Cortex of kidney (tissue), 1 donor: ENCODE measurements at places on chromosomes 16 and 17.

- DNase-seq = no peak
Observed at GRCh38 chr16:11774065-11774626, 22.9 kb downstream of the ZC3H7A start.

GRCh38 chr16:49281843-49282642 lies 405 bp upstream of the CBLN1 start:
- DNase-seq = no peak

GRCh38 chr17:31857920-31858641 lies 963 bp downstream of the COPRS start:
- no peak for DNase-seq

GRCh38 chr17:50858486-50859225 lies 7.5 kb downstream of the TOB1 start:
- DNase-seq = no peak

GRCh38 chr16:66006485-66006884 lies 360.0 kb upstream of the CDH5 start:
- no peak for DNase-seq

GRCh38 chr16:47712276-47713224 lies 251.4 kb downstream of the PHKB start:
- no peak for DNase-seq

GRCh38 chr17:77746896-77747554 lies 211.5 kb upstream of the TNRC6C start:
- no peak for DNase-seq

- no peak for DNase-seq
Observed at GRCh38 chr16:29766571-29766970, 11.5 kb upstream of the ZG16 start.

DNA sequence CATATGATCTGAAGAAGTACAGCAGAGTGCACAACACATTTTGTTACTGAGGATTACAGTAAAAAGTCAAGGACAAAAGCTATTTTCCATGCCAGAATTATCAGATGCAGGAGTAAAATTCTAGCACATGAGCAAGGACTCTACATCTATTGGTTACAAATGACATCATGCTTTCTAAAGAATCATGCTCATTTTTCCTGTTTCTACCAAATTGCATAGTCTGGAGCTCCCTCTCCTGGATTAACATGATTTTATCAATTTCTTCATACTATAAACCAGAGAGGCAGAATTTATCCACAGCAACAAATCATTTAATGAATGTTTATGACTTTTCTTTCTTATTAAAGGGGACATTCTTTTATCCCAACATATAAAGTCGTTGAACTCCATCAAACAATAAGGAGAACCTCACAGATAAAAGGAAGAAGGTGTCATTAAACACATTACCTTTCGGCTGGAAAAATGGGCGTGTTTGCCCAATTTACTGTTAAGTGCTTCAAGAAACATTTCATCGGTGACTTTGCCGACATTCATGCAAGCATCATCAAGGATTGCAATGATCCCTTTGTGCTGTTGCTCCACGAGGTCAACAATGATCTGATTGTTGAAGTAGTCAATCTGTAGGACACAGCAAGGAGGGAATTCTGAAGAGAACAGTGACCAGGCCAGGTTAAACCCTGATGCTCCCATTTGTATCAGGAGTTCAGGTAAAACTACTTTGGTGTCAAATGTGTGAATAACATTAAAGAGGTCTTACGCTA lies 121.7 kb downstream of the MYO1D start:
- no peak for DNase-seq

GRCh38 chr16:84117494-84117843 lies 727 bp upstream of the MBTPS1 start:
- DNase-seq = no peak

GRCh38 chr17:38958756-38959155 lies 8.4 kb downstream of the FBXO47 start:
- no peak for DNase-seq

- DNase-seq = no peak
Observed at GRCh38 chr17:76080768-76081287, 1.8 kb downstream of the ZACN start.

DNA sequence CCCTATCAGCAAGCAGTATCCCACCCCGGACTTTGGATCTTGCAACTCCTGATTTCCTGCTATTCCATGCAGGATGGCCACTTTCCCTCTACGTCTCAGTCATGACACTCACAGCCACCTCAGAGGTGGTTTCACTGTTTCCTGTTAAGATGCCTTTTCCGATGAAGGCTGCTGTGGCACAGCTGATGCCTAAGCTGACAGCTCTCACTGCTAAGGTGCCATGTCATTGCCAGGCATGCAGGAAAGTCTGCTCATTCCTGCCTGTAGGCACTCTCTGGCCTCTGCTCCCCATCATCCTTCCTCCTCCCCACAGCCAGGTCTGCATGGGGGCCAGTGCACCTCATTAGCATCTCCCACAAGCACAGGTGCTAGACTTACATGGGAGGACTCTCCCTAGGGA lies 173.0 kb downstream of the CBLN1 start:
- no peak for DNase-seq
